Stimulated activated CD4-positive, alpha-beta T cell treated with anti-CD3 and anti-CD28 coated beads, Interleukin-1b, Interleukin-23, amount 100 ng/mL, for 1 hour (primary cell): ENCODE measurements at places on chromosomes 11 and 22.

DNA sequence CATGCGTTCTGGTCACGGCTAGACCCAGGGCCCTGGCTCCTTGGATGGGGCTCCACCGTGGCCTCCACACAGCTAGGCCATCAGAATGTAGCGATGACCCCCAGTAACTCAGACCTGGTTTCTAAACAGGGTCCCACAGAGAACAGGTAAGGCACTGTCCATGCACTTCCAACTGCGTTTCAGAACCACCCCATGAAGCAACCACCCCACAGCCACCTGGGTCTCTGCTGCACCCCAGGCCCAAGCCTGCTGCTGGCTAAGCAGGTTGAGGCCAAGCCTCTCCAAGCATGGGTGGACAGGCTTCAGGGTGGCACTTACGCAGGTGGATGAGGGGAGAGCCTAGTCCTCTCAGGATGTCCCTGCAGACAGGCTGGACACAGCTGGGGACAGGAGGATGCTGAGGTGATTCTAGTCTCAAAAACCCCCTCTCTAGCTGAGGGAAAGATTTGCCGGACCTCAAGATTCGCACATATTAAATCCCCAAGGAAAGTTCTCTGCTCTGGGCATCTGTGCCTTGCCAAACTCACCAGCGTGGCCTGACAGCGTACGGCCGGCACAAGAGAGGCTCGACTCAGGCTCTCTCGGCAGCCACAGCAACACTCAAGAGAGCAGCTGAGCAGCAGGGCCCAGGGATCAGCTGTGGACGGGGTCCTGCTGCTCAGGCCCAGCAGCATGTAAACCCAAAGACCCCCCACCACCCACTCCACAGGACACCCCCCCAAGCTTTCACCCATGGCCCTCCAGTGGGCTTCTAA, 141.6 kb downstream of the CRYBB2 start:
- no peak for DNase-seq

DNA sequence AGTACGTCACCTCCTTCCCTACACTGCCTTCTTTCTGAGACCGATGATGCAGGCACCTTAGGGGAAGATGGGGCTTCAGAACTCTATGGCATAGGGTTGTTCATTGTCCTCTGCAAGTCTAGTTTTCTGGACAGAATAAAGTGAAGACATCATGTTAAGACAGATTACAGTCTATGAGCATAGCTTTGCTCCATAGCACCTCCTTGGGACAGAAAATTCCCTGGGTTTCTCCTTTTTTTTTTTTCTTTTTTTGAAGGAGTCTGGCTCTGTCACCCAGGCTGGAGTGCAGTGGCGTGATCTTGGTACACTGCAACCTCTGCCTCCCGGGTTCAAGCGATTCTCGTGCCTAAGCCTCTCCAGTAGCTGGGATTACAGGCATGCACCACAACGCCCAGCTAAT, 119.8 kb upstream of the CADM1 start:
- no peak for DNase-seq

DNA sequence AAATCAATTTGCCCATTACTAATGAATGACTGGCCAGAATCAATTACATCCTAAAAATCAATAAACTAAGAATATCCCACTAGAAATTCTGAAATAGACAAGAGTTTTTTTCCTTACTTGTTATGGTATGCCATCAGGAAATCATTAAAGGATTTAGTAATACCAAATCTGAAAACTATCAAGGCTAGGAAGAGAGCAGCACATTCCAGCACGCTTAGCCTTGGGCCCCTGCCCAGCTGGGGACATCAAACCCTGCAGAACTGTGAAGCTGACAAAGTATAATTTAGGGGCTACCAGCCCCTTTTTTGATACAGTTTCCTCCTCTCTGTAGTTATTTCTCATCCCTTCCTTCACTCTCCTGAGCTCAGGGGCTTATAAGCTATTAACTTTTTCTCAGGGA, 247.8 kb upstream of the ZC3H12C start:
- DNase-seq: no peak

GRCh38 chr22:19527861-19528417, 3.7 kb upstream of the CLDN5 start:
- DNase-seq: no peak

GRCh38 chr11:18005376-18006129, 7.3 kb downstream of the SERGEF start:
- no peak for DNase-seq

GRCh38 chr11:61092908-61093763, 9.2 kb upstream of the CD5 start:
- no peak for DNase-seq

DNA sequence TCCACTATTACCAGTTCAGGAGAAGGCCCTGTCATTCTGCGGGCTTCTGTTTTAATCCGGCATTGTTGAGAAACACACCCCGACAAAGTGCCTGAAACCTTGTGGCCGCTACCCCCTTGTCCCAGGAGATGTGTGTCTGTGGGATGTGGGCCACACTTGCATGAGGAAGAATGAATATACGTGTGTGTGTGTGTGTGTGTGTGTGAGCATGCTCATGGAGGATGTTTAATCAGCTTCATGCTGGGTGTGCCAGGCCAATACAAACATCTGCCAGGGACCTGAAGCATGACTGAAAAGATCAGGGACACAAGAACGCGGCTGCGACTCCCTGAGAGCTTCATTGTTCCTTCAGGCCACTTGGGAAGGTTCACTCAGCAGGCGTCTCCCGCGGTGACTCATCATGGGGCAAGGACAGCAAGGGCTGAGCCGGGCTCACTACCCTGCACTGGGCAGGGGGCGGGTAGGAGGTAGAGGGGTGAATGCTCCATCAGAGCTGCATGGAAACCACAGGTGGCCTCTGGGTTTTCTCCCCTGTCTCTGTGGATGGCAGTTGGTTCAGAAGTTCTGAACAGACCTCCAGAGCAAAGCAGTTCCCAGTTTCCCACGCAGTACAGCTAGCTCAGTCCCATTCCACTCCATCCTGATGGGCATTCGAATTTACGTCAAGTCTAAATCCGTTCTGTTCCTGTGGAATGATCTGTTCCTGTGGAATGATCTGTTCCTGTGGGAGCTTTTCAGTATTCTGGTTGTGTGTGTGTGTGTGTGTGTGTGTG, 7.0 kb upstream of the MALAT1 start:
- DNase-seq: no peak

DNA sequence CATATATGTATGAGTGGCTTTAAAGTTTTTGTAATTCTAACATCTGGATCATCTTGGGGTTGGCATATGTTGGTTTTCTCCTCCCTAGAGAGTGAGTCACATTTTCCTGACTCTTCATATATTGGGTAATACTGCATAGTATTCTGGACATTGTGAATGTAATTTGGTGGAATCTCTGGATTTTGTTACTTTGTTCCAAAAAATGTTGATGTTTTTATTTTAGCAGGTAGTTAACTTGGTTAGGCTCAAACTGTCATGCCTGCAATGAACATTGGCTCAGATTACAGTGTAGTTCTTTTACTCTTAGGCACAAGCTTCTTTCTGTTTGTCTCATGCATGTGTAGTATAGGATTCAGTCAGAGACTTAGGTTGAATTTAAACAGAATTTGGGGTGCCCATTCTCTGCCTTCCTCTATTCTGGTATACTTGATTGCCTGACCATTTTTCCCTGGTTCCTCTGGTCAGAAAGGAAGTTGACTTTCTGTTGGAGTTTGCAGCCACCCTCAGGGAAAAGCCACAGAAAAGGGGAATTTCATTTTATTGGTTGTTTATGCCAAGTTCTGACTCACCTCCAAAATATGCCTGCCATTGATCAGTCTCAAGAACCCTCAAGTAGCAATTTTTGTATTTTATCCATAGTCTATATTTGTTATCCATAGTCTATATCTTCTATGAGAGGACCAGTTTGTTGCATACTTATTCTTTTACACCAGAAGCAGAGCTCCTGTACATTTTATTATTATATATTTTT, 151.7 kb downstream of the UVRAG start:
- DNase-seq: no peak

DNA sequence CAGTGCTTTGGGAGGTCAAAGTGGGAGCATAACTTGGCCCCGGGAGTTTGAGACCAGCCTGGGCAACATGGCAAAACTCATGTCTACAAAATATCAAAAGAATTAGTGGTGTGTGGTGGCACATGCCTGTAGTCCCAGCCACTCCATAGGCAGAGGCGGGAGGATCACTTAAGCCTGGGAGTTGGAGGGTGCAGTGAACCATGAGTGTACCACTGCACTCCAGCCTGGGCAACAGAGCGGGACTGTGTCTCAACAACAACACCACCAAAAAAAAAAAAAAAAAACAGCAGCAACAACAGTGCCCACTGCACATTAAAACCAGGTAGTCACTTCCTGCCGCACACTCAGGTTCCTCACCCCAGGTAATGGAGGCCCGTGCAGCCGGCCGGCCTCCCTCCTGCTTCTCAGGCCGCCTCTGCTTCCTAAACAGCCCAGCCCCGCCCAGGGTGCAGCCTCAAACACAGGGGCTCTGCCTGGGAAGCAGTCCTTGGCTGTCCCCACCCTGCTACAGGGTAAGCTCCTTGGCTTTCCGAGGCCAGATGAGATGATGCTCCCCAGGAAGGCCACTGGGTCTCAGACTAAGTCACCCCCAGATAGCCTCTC, 318.3 kb downstream of the SHANK2 start:
- no peak for DNase-seq

DNA sequence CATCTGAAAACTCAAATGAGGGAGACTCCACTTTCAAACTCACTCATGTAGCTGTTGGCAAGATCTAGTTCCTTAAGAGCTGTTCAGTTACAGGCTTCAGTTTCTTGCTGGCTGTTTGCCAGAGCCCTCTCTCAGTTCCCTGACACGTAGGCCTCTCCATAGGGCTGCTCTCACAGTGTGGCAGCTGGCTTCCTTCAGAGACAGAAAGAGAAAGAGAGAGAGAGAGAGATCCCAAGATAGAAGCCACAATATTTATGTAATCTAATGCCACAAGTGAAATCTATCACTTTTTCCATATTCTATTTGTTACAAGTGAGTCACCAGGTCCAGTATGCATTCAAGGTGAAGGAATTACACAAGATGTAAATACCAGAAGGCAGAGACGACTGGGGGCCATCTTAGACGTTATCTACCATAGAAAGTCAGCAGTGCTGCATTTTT, 168.8 kb downstream of the RCN1 start:
- no peak for DNase-seq
